ENCODE measurements at places on chromosomes 4 and X. TPM values are rescaled to one million over a fixed set of nuclear protein-coding genes. Genes with fewer than 3 reads are reported as not detected.

- DNase-seq, result no peak
Measured at GRCh38 chr4:5926598-5926997, 33.7 kb upstream of the CRMP1 start.

DNA sequence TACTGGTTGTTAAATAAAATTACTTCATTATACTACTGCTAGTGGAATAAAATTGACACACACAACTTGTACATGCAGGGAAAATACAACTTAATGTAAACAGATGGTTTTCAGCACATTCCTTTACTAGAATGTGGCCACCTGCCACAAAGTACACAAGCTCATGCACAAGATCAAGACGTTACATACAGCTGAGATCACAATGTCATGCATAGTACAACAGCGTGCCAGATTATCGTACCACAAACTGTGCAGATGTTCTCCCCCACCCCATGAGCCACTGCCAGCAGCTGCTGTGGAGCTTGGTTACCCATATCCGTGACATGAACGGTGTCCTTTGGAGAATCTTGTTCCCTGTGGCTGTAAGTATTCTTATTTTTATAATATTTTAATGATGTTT is 27.7 kb downstream of the FBXO8 start:
- DNase-seq, result peak; percentile 49

DNA sequence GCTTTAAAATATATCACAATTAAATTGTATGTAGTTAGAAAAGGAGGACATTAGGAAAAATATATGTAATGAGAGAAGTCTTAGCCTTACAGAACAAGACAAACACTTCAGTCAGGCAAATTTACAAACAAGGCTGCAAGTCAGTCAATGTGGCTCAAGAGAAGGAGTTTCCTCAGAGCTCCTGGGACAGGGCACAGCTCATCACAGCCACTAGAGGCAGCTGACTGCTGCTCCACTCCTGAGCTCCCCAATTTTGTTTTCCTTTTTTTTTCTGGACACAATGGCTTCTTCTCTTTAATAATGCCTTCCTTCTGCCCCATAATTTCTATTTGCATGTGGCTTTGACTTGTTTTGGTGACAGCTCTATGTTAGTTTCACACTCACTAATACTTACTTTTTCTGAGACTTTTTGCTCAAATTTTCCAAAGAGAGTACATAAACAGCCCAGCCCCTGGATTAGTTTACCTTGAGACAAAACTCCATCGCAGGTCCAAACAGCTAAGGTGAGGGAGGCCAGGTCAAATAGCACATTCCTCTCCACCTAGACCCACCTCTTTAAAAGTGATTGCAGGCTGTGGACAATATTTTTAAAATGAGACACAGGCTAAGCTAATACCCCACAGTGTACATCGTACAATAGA is 850.4 kb upstream of the FRG1 start:
- no peak for DNase-seq

GRCh38 chr4:146340798-146341197 is 126.5 kb downstream of the REELD1 start:
- no peak for DNase-seq

GRCh38 chr4:102586644-102587021 is 85.5 kb downstream of the NFKB1 start:
- no peak for DNase-seq

GRCh38 chr4:184472614-184473498 is 1.5 kb downstream of the IRF2 start:
- peak; percentile 93 for DNase-seq

GRCh38 chr4:182528819-182529218 is 285.6 kb downstream of the TENM3 start:
- no peak for DNase-seq

DNA sequence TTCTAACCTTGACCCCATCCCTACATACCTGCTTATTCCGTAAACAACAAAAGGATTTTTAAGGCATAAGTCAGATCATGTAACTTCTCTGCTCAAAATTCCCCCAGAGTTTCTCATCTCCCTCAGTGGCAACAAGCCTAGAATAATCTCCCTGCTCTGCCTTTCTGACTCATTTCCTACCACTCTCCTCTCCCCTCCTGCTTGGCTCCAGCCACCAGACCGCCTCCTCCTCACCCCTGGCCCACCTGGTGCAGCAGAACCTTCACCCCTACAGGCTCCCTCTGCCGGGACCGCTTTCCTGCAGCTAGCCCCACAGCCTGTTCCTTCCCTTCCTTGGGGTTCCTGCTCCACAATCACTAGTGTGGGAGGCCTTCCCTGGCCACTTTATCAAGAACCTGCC is 32.1 kb downstream of the TSPAN5 start:
- DNase-seq, result no peak

GRCh38 chr4:15945516-15945915 is 7.0 kb upstream of the FGFBP1 start:
- no peak for DNase-seq

DNA sequence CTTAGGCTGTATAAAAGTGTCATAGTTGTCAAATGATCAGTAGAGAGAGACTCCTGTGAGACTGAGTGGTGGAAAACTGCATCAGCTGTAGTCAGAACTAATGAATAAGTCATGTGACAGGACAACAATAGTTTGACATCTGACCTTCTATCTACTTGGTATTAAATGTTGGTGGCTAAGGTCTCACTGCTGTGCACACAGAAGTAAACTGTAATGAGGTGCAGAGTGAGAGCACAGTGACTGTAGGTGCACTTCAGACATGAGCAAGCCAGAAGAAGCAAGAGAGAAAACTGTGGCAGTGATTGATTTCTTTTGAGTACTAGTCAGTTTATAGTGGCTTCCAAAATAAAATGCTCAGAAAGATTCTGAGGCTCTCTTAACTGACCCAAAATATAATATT is 803.6 kb downstream of the RAPGEF2 start:
- no peak for DNase-seq

DNA sequence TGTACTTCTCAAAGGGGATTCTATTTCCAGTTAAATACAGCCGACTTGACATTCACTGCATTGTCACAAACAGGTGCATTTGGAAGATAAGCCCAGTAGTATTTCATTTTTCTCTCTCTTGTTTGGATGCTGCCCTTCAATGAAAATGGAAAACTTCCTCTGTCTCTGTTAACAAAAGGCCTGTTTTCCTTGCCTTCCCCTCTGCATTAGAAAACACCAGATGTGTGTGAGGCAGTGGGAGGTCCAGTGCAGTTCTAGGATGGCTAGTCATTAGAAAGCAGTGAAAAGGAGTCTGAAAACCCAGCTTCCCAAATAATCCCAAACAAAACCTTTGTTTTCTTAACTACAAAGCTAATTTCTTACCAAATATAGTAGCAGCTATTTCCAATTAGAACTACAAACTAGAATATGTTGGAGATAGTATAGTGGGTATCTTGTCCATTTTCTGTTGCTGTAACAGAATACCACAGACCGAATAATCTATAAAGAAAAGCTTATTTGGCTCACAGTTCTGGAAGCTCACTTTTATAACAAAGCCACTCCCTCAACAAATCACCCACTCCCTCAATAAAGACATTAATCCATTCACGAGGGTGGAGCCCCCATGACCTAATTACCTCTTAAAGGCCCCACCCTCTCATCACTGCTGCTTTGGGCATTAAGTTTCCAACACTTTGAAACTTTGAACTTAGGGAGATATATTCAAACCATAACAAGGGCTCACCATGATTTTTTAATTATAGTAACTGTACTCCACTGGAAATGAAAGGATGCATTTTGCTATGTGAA is 452.1 kb upstream of the RPS6KA3 start:
- DNase-seq, result no peak

DNA sequence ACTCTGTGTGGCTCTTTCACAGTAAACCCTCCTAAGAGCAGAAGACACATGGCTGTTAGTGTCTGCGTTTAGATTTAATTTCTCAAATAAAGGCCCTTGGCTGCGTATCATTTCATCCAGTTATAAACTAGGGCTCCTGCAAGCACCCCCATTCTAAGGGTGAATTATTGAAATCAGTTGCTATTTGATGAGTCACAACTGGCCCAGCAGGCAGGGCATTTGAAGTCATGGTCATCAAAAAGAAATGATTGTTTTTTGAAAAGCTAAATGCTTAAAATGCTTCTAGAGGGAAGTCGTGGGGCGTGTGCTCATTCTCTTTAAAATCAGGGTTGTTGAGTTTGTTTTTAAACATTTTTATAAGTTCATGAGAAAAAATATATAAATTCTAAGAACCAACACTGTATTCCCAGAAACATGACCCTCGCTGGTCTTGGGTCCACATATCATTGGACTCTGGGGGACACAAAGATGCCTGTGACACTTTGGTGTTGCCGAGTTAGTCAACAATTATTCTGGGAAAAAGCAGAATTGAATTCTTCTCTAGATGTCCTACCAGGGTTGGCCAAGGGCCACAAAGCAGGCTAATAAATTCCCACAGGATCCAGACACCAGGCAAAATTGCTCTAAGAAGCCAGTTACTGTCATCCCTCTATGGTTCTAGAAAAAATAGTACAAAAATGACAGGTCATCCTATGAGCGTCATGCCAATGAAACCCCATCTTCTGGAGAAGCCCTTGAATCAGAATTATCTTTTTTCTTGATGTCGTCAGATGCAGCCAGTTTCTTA is 99.5 kb upstream of the MYOZ2 start:
- peak; percentile 67 for DNase-seq

- DNase-seq, result no peak
Measured at GRCh38 chr4:36280555-36280954, 861 bp upstream of the DTHD1 start.

DNA sequence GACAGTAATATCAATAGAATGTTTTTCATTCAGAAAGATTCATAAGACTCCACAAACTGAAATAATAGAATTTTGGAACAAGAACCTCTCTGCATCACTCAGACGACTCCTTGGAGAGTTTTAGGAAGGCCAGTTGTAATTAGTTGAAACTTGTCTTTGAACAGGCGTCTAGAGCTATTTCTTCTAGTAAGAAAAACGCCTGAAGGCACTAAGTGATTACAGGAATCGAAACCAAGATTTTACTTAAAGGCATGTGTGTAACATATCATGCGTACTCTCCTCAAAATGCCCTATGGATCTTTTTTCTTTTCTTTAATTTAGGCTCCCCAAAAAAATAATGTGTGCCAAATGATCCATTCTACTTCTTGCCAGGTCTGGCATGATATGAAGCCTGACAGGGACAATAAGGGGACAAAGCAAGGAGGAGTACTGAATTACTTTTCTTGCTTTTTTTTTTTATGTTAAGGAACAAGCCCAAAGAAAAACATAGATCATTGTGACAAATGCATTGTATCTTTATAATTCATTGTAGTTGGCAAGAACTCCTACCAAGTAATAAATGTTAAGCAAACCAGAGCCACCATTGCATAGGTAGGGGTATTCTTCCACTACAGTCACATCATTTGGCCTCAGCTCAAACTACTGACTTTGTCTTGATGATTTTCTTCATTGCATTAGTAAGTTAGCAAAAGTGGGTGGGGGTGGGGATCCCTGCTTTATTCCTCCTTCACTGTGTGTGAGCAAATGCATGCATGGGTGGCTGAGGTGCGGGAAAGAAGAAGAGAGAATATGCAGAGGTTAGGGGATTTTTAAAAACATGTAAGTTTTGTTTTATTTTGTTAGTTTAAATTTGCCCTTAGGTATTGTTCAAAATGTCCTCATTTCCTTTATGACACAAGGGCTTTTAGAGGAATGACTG is 79.9 kb upstream of the ATOH1 start:
- DNase-seq, result no peak

- DNase-seq, result no peak
Measured at GRCh38 chr4:48196758-48197504, 62.9 kb upstream of the TXK start.

- DNase-seq, result peak; percentile 57
Measured at GRCh38 chr4:2259036-2259540, 2.8 kb downstream of the MXD4 start.

GRCh38 chr4:73810191-73810590 is 26.3 kb upstream of the CXCL6 start:
- DNase-seq, result no peak

DNA sequence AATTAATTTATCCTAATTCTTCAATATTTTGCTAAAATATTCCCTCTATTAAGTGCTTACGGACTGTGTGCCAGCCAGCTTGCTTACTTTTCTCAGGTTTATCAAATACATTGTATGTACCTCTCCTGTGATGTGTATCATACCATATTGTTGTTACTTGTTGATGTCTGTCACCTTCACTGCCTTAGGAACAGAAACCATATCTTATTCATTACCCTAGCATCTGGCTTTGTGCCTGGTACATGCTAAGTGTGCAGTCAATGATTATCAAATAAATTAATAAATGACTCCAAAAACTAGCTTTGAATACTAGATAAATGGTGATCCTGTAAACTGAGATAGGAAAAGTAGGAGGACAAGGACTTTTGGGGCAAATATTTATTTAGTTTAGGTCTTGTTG is 6.9 kb downstream of the CLCN3 start:
- DNase-seq, result no peak

DNA sequence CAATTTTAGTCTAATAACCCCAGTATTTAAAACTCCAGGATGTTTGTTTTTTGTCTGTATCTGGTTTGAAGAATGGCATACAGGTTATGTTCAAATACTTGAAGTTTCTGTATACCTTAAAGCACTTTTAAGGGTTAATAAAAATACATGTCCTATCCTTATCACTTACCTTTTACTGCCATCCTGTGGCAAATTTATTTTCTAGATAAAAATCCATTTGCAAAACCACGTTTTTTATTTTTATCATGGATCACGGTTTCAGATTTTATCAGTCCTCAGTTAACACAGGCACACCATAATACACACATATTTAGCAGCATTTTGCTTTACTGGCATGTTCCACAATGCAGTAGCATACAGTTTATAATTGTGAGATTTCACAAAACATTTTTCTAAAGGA is 113.3 kb upstream of the H2AZ1 start:
- no peak for DNase-seq

DNA sequence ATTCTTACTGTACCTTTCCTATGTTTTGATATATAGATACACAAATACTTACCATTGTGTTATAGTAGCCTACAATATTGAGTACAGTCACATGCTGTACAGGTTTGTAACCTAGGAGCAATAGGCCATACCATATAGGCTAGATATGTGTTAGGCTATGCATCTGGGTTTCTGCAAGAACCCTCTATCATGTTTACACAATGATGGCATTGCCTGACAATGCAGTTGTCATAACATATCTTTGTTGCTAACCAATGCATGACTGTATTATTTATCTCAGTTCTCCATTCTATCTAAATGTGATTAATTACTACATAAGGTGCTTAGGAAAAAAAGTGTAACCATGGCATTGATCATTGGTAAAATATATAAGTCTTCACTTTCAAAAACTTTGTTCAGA is 10.0 kb upstream of the SPCS3 start:
- DNase-seq, result no peak

EGF gene
- total RNA-seq, result 17.8 TPM

CD38 gene
- total RNA-seq, result 3.7 TPM

TCEAL2 gene
- 20.6 TPM for total RNA-seq

CCDC158 gene
- 2.0 TPM for total RNA-seq

CXorf51A gene
- total RNA-seq, result not detected

SMIM10L2A gene
- 3.8 TPM for total RNA-seq

MFAP3L gene
- 4.4 TPM for total RNA-seq

ARHGEF38 gene
- total RNA-seq, result not detected

XPNPEP2 gene
- total RNA-seq, result 2.4 TPM

HS6ST2 gene
- 0.14 TPM for total RNA-seq

RASL11B gene
- total RNA-seq, result 12.7 TPM

PDLIM3 gene
- 314 TPM for total RNA-seq

CASP3 gene
- total RNA-seq, result 10.6 TPM

All from right cardiac atrium (tissue), 5 donors.